Occipital lobe (tissue), 3 donors: ENCODE measurements at places on chromosomes 4 and X. TPM values are rescaled to one million over a fixed set of nuclear protein-coding genes. Genes with fewer than 3 reads are reported as not detected.

CYLC1 gene
- 0.31 TPM for total RNA-seq

SPANXA2 gene
- not detected for total RNA-seq

CSN1S1 gene
- not detected for total RNA-seq

SGMS2 gene
- total RNA-seq: 0.94 TPM

GRCh38 chr4:66482186-66482585, 811.9 kb upstream of the EPHA5 start:
- no peak for DNase-seq

DNA sequence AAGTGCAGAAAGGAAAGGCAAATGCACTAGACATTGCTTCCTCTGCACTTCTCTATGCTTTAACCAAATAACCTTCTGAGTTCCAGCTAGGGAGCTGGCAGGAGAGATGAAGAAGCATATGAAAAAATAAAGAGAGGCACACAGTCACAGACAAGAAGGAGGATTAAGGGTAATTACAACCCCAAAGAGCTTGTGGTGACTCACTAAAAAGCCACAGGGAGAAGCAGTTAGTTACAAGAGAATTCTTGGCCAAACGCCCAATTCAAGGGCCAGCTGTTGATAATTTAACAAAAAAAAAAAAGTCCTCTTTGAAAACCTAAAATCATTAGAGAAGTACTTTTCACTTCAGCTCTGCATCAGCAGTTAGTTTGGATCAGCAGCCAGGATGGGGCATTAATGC, 478.0 kb downstream of the KCNIP4 start:
- DNase-seq: no peak

PRRG1 gene
- 6.4 TPM for total RNA-seq

DNA sequence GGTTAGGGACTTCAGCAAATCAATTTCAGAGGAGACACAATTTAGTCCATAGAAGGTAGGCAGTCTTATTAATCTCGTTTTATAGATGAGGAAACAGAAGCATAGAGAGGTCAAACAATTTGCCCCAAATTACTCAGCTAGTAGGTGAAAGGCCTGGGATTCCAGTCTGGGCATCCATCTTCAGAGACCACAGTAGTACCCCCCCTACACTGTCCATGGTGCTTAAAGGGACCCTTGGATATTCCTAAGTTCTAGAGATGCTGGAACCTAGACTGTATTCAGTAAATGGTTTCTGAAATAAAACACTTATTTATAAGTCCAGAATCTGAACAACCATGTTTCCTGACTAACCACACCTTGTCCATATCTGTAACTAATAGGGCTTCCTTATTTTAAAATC, 174.8 kb downstream of the CEP135 start:
- no peak for DNase-seq

DNA sequence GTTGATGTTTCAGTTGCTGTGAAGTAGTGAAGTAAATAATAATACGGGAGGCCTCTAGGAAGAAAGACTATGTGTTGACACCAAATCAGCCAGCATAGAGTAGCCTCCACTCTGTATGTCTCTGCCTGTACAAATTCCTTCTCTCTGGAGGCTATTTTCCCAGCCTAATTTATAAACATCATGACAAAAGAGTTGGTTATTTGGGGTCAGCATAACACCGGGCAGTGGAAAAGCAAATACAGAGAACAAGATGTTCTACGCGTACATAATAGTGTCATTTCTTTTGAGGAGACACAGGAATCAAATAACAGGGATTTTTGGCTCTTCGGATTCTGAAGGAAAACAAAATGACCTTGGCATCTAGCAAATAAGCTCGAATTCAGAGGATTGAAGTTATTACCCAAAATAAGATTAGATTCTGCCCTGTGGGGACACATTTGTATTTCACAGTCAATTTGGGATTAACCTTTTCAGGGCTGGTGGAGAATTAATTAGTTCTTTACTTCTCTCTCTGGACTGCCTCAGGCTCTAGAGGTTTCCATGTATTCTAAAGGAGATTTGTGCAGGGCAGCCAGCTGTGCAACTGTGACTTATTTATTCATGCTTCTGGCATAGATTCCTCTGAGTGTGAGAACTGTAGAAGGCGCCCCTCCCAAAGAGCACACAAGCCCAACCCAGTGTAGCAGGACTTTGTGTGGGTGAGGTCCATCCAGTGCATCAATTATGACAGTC, 14.1 kb upstream of the SYTL4 start:
- DNase-seq: no peak

MID2 gene
- total RNA-seq: 10.0 TPM

EDNRA gene
- total RNA-seq: 9.7 TPM
